ENCODE measurements at places on chromosomes 12 and 14.

- no peak for DNase-seq
Observed at GRCh38 chr12:32390572-32391219, 8.7 kb upstream of the FGD4 start.

GRCh38 chr12:119157978-119158377 is 20.8 kb upstream of the HSPB8 start:
- no peak for DNase-seq

- no peak for DNase-seq
Observed at GRCh38 chr12:93682846-93683261, 5.7 kb downstream of the CRADD start.

DNA sequence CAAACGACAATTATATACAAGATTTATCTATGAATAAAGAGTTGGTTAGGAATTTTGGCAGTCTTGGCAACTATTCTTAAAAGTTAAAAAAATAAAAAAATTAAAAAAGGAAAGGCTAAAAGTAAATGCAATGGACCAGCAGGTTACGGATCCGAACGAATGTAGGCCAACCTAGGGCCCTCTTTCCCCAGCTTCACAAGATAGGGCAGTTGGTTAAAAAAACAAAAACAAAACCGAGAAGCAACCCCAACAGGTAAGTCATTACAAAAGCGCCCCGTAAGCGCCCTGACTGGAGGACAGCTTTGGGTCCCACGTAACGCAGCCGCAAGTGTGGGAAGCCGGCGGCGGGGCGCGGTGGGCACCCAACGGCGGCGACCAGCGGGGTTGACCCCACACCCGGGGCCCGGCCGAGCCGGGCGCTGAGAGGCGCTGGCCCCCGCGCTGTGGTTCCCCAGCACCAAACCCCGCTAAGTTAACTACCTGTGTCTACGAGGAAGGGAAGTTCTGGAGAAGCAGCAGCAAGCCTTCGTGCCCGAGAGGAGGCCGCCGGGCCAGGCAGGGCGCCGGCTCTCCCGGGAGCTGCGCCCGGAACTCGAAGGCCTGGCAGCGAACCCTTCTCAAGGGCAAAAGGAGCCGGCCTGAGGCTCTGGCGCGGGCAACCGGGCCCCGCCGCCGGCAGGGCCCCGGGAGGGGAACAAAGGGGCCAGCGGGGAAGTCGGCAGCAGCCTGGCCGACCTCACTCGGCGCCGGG is 882 bp downstream of the HECTD1 start:
- peak; percentile 6 for DNase-seq

DNA sequence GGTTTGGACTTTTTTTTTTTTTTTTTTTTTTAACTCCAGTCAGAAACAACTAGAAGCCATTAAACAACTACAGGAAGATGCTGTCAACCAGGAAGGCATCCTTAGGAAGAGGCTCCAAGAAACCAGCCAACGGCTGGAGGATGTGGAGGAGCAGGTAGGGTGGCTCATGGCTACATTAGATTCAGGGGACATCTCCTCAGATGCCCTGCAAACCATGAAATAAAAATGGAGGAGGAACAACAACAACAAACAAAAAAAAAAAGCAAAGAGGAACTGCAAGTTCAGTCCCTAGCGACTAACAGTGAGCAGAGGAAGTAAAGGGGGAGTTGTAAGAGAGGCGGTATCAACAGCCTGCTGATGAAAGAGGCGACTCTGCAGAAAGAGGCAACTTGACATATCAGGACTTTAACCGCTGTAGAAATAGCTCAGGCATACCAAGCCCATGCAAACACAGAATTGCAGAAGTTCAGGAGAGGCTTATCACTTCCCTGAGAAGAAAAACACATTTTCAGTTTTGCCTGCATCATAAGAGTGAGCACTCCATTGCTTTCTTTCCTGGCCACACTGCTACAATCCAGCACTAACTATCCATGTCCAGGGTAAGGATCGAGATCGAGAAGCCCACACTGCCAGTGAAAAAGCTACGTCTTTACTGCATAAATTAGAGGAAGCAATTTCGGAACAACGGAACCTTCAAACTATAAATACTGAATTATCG is 103.5 kb upstream of the BCAT1 start:
- DNase-seq: no peak

- no peak for DNase-seq
Observed at GRCh38 chr12:113469949-113470743, 1.5 kb downstream of the LHX5 start.

DNA sequence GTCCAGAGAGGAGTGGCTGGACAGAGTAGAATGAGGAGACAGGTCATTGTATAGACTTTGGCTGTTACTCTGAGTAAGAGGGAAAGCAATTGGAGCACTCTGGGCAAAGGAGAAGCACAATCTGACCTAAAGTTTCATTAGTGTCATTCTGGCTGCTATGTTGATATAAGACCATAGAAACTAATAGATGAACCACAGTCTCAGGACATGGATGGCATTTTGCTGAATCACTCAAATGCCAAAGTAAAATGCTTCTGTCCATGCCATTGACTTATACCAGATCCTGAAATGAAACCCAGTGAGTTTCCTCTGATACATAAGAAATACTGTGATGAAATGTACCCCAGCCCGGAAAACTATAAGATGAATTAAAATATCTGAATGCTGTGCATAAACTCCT is 65.8 kb upstream of the COCH start:
- DNase-seq: no peak

DNA sequence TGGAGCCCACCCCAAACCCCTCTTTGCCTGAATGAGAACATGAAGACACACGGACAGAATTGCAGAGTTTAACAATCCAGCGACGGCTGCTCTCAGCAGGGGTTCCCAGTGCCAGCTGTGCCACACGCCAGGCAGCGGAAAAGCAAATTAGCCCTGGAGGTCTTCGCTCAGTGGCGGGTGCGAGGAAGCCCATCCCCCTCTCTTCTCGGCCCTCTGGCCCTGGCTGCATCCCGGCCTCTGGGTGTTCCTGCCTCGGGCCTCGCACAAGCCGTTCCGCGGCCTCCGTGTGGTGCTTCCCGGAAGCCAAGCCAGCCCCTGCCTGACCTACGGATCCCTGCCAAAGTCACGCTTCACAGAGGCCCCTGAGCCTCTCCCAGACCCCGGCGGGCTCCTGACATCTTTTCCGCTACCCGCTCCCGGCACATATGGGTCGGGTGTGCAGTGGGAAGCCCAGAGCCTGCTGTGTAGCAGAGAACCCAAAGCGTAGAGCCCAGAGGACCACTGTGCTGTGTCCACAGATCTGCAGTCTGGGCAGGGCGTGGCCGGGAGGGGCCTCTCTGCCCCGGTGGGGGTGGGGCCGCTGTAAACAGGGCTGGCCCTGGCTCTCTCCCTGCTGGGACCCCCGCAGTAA is 70.7 kb upstream of the GALNT9 start:
- no peak for DNase-seq

GRCh38 chr14:53640695-53641094 is 315.9 kb downstream of the BMP4 start:
- DNase-seq: no peak

DNA sequence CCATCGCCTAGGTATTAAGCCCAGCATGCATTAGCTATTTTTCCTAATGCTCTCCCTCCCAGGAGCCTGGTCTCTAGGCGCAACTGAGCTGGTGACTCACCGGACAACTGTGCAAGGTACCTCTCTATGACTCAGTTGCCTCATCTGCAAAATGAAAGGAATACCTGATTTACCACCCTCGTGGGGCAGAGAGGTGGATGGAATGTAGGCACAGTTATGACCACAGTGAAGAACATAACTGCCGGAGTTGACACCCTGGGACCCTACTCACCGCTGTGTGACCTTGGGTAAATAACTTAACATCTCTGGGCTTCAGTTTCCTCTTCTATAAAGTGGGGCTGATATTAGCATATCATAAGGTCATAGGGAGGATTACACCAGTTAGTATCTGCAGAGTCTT is 22.6 kb downstream of the BCL11B start:
- no peak for DNase-seq
